ENCODE measurements at places on chromosomes 1 and 21. TPM values are rescaled to one million over a fixed set of nuclear protein-coding genes. Genes with fewer than 3 reads are reported as not detected.

DNA sequence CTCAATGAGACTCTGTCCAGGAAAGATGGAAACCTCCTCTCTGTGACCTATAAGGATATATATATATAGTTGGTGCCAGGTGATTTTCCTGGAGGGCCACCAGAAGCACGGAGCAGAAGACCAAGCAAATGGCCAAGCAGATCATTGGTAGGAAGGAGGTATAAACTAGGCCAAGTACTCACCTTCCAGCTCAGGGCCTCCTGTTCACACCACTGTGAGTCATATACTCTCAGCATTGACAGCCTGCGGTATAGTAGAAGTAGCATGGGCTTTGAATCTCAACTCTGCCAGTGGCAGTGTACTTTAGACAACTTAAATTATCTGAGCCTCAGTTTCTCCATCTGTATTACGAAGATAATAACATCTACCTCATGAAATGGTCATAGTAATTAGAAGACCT, 15.4 kb downstream of the IL12RB2 start:
- DNase-seq = no peak

Gene NHLH1
- total RNA-seq = not detected

- DNase-seq = no peak
Measured at GRCh38 chr21:26560612-26561011, 12.5 kb downstream of the CYYR1 start.

Gene GSTM1
- total RNA-seq = not detected

- peak; percentile 63 for DNase-seq
Measured at GRCh38 chr1:35883635-35884101, 659 bp downstream of the AGO1 start.

Gene IFNAR2
- total RNA-seq = 6.6 TPM

GRCh38 chr1:193846876-193847604, 660.6 kb upstream of the B3GALT2 start:
- no peak for DNase-seq

Gene CLDN19
- total RNA-seq = not detected

GRCh38 chr1:102566182-102566581, 542.1 kb downstream of the COL11A1 start:
- DNase-seq = no peak

Gene AMY2A
- total RNA-seq = not detected

DNA sequence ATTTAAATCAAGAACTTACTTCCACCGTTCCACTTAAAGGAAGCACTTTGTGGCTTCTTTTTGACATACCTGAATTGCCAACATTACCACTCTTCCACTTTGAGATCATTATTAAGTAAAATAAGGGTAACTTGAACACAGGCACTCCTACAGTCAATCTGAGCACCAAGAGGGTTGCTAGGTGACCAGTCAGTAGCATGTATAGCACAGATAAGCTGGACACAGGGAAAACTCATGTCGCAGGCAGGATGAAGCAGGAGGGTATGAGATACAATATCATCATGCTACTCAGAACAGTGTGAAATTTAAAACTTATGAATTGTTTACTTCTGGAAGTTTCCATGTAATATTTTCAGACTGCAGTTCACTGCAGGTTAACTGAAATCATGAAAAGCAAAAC, 47.0 kb upstream of the RAP1GAP start:
- no peak for DNase-seq

Gene OR10K2
- total RNA-seq = not detected

DNA sequence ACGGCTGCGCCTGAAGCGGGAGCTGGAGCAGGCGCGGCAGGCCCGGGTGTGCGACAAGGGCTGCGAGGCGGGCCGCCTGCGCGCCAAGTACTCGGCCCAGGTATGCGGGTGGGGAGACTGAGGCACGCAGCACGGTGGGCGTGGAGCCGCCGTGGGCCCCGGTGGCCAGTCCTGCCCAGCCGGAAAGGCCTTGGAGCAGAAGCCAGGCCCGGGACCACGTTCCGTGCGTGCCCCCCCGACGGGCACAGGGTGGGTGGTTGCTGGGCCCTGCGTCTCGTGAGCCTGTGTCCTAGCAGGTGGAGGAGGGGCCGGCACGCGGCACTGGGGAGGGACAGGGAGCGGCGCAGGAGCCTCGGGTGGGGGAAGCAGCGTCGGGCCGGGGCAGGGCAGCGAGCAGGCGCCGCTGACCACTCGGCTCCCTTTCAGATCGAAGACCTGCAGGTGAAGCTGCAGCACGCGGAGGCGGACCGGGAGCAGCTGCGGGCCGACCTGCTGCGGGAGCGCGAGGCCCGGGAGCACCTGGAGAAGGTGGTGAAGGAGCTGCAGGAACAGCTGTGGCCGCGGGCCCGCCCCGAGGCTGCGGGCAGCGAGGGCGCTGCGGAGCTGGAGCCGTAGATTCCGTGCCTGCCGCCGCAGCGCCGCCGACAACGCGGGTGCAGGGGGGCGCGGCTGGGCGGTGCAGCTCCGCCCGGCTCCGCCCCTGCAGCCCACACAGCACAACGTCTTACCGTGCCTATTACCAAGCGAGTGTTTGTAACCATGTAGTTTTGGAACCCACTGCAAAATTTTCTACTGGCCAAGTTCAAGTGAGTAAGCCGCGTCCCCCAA, 78.2 kb downstream of the SKI start:
- no peak for DNase-seq

- no peak for DNase-seq
Measured at GRCh38 chr1:154430903-154431302, 25.8 kb downstream of the IL6R start.

DNA sequence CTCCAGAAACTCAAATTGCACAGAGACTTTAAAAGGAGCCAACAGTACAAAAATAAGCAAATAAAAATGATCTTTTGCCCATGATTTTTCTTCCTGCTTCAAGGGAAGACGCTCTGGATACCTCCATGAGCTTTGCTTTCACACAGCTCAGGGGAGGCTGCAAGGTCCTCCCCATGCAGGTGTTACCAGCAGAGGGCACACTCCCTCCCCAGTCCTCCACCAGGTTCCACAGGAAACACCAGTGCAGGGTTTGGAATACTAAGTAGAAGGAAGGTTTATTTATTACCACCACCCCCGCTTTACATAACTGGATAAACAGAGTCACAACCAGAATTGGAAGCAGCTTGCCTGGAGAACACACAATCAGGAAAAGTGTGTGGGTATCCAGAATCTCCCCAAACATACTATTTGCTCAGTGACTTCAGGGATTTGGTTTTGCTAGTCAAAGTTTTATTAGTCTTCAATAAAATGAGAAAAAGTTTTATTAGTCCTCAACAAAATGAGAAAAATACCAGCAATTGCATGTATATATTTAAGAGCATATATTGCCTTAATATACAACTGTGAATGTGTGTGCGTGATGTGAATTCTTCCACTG, 37.3 kb downstream of the HSD3B1 start:
- no peak for DNase-seq

GRCh38 chr1:21590934-21591333, 78.2 kb downstream of the RAP1GAP start:
- DNase-seq = no peak

GRCh38 chr1:20184997-20185833, 681 bp upstream of the UBXN10 start:
- DNase-seq = no peak

GRCh38 chr1:65942476-65942875, 149.8 kb downstream of the PDE4B start:
- DNase-seq = no peak

- DNase-seq = no peak
Measured at GRCh38 chr1:44453798-44454349, 48.8 kb downstream of the RNF220 start.

Gene EPHX1
- 533 TPM for total RNA-seq

DNA sequence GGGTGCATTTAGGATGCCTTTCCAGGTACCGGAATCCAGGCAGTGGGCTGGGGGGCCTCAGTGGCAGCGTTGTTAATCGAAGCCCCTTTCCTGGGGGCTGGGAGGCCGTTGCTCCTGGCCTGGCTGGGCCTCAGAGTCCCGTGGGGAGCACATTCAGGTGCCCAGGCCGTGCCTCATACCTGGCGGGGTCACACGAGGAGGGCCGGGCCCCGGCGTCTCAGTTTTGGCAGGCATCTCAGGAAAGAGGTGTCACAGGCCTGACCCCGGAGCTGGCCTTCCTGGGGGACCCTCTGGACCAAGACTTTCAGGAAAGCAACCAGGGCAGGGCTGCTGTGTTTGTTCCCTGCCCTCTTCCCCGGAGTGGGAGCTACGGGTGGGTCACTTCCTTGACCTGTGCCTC, 4.1 kb downstream of the NBL1 start:
- no peak for DNase-seq

GRCh38 chr1:87329051-87329525, 408 bp downstream of the LMO4 start:
- DNase-seq = peak; percentile 53

- DNase-seq = no peak
Measured at GRCh38 chr1:236489710-236490377, 33.9 kb upstream of the LGALS8 start.

- DNase-seq = no peak
Measured at GRCh38 chr1:10132852-10133251, 77.5 kb upstream of the KIF1B start.

Gene PMF1
- 73.6 TPM for total RNA-seq

Gene ADCY10
- not detected for total RNA-seq

Gene AJAP1
- 1.6 TPM for total RNA-seq

Gene KLHDC7A
- total RNA-seq = 0.40 TPM

Gene PHACTR4
- total RNA-seq = 27.8 TPM

DNA sequence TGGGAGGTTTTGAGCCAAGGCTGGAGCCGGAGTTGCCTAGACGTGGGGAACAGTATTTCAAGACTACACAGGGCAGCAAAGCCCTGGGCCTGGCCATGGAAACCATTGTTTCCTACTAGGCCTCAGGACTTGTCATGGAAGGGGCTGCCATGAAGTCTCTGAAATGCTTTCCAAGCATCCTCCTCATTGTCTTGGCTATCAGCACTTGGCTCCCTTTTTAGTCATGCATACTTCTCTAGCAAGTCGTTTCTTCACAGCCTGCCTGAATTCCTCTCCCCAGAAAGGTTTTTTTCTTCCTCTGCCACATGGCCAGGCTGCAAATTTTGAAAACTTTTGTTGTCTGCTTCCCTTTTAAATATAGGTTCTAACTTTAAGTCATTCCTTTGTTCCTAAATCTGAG, 406.6 kb upstream of the TMPRSS15 start:
- no peak for DNase-seq

DNA sequence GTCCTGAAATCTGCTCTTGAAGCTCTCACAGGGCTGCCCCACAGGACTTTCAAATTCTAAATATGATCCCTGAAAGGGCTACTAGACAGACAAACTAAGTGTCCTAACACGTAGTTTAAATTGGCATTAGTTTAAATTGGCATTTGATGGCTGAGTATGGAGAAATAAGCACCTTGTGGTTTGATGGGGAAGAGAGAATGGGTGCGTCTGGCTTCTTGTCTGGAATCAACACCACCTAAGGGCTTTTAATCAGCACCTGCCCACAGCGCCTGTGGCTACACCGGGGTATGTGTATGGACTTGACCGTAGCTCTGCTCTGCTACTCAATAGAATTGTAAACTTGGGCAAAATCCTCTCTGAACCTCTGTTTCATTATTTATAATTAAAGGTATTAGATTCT, 5.7 kb upstream of the LAMB3 start:
- no peak for DNase-seq

- no peak for DNase-seq
Measured at GRCh38 chr1:238404481-238404880, 513.8 kb upstream of the ZP4 start.

Gene PDE4B
- 15.8 TPM for total RNA-seq

- DNase-seq = peak; percentile 65
Measured at GRCh38 chr1:185595835-185596667, 138.1 kb upstream of the HMCN1 start.

DNA sequence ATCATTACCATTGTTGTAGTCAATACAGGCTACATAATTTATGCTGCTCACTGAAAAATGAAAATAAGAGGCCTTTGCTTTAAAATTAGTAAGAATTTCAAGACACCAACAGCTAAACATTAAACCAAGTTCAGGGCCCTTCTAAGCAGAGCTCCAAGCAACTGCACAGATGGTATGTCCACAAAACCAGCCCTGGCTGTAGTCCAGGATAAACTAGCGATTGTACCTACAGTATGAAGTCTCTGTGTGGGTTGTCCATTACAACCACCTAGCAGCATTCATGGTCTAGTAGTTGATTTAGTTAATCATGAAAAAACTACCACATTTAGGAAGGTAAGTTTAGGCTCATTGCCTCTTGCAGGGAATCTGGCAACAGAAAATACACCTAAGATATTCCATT, 35.3 kb downstream of the CLCA4 start:
- DNase-seq = no peak

Gene HCRTR1
- total RNA-seq = 2.1 TPM

DNA sequence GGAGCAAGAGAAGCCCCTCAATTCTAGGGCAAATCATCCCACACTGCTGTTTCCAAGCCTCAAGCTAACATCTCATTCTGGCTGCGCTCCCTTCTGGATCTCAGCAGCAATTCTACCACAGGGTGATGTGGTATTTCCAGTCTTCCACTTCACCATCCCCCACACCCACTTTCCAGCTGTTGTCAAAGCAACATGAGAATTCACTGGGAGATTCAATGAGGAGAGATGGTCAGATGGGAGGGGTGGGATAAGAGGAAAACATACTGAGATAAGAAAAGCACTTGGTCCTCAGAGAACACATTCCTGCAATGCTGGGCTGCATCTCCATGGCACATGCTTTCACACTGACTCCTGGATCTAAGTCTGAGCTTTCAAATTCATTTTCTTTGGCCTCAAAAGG, 47.3 kb upstream of the LRRC52 start:
- no peak for DNase-seq

DNA sequence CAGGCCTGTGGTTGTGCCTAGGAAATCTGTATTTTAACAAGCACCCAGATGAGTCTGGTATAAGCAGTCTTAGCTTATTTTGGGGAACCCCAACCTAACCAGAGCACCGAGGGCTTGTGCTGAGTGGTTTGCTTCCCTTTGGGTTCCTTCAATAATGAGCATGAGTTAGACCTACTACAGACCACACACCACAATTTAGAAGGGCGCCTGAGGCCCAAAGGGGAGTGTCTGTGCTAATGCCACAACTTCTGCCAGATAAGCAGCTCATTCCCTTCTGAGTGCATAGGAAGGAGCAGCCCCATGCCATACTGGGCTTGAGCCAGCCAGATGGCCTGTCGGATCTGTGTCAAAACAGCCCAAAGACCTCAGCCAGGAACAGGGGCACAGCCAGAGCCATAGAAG, 15.4 kb upstream of the LSS start:
- no peak for DNase-seq

- DNase-seq = no peak
Measured at GRCh38 chr1:12188115-12188514, 21.3 kb downstream of the TNFRSF1B start.

DNA sequence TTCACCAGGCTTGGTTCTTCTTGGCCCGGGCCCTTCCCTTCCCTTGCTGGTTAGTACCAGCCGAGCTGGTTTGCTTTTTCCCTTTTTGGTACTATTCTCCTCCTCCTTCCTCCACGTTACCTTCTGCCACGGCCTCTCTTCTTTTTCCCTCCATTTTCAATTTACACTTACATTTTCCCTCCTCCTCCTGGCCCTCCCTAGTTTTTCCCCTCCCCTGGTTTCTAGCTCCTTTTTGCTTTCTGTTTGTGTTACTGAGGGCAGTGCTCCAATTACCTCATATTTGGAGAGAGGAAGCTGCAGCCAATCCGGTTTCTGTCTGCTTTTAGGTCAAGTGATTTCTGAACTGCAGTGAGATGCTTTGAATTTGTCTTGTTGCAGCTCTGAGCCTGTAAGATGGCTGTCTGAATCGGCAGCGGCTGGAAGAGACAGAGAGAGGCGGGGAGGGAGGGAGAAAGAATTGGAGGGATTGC, 63.7 kb downstream of the MACF1 start:
- peak; percentile 67 for DNase-seq

- no peak for DNase-seq
Measured at GRCh38 chr1:21955058-21955457, 17.9 kb upstream of the HSPG2 start.

Gene TNNT2
- total RNA-seq = 0.24 TPM

Gene RIPK4
- 15.3 TPM for total RNA-seq

Gene GMEB1
- 13.5 TPM for total RNA-seq

- no peak for DNase-seq
Measured at GRCh38 chr1:153609585-153609907, 3.4 kb downstream of the S100A16 start.
